ENCODE measurements at places on chromosomes 7 and 10.

DNA sequence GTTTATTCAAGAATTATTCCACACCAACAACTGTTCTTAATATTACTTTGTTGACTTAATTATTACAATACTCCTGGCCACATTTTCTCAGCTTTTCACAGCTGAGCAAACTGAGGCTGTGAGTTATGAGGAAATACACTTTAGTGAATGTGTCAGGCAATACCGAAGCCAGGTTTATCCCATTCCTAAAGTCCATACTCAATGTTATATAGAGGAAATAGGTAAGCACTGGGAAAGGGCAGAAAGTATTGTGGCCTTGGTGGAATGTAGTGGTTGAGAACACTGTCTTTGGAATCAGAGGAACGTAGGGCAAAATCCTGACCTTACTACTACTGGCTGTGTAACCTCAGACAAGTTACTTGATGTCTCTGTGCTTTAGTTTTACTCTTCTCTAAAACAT, 110.8 kb downstream of the CD36 start:
- no peak for DNase-seq

- no peak for DNase-seq
These were observed 94.6 kb upstream of the FAM180A start for GRCh38 chr7:135843214-135843613.

DNA sequence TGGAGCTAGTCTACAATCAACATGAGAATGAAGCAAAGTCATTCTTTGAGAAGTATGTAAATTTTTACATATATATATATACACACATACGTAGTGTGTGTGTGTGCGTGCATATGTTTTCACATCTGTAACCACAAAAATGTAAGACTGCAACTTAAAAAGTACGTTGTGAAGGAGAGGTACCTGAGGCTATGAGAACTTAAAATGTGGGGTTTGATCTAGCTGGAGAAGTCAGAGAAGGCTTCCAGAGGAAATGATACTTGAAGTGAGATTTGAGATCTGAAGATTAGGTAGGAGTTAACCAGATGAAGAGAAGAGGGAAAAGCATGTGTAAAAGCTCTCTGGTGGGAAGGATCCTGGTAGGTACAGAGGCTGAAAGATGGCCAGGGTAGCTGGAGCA, 5.8 kb downstream of the TAF5 start:
- no peak for DNase-seq

DNA sequence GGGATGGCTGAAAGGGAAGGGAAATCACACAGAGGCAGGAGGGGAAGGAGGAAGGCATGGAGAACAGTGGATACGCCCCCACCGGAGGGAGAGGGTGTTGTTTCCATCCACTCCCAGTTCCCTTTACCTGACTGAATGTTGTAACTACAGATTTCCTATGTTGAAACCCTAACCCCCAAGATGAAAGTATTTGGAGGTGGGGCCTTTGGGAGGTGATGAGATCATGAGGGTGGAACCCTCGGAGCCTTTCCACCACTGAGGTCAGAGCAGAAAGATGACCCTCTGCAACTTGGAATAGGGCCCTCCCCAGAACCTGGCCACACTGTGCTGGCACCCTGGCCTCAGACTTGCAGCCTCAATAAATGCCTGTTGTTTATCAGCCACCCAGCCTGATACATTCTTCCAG, 48.6 kb upstream of the CNPY1 start:
- DNase-seq = no peak

DNA sequence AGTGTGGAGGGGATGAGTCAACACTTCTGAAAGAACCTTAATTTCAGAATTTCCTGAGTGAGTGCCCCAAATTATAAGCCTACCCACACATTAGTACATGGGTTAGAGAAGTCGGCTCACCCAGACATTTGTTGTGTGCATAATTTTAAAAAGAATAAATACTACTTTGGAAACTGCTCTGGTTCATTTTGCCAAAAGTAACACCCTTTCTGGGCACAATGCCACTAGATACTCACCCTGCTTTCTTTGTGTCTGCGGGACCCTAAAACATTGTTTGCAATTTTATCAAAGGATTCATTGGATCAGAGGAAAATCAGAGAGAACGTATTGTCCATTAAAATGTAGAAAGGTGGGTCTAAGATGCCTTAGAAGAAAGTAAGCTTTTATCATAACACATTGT, 245.5 kb upstream of the NRP1 start:
- no peak for DNase-seq

DNA sequence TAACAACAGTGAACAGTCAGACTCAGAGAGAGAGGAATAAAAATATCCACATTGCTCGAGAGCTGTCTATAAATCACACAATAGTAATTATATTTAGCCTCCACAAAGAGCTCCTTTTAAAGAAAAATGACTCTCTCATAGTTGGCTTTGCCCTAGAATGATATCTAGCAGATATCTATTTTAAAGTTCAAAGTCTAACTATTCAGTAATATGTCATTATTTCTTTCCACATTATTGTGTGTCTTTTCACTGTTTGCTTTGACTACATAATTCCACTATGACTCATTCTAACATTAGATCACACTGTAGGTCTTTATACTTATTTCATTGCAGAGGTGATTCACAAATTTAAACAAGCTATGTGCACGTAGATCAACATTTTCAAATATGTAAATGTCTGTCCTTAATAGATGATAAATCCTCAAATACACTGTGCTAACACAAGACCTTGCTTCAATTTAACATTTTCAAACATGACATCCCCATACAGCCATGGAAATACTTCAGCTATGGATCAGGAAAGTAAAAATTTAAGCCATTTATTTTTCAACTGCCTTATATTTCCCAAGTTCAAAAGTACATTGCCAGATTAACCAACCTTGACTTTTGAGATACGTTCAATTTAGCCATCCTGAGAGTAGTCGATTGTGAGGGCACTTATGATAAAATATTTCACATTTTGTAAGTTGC, 99.9 kb upstream of the AKR1E2 start:
- DNase-seq = no peak

- no peak for DNase-seq
These were observed 54.0 kb downstream of the GLCCI1 start for GRCh38 chr7:8022628-8023027.

DNA sequence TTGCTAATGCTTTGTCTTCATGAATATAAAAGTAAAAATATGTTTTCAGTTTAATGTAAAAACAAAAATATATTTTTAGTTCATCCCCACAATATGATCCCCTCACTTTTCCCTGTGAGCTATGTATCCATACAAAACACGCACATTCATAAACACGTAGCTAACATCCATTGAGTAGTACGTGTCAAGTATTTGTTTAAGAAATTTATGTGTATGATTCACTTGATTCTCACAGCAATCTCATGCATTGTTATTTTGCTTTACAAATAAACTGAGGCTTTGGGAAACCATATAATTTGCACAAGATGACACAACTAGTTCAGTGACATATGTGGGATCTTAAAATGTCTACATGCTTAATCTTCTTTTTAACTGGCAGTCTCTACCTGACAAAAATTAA, 329.6 kb upstream of the SEMA3C start:
- DNase-seq = peak; percentile 28

- no peak for DNase-seq
These were observed 165.0 kb upstream of the TCF7L2 start for GRCh38 chr10:112785089-112785488.

DNA sequence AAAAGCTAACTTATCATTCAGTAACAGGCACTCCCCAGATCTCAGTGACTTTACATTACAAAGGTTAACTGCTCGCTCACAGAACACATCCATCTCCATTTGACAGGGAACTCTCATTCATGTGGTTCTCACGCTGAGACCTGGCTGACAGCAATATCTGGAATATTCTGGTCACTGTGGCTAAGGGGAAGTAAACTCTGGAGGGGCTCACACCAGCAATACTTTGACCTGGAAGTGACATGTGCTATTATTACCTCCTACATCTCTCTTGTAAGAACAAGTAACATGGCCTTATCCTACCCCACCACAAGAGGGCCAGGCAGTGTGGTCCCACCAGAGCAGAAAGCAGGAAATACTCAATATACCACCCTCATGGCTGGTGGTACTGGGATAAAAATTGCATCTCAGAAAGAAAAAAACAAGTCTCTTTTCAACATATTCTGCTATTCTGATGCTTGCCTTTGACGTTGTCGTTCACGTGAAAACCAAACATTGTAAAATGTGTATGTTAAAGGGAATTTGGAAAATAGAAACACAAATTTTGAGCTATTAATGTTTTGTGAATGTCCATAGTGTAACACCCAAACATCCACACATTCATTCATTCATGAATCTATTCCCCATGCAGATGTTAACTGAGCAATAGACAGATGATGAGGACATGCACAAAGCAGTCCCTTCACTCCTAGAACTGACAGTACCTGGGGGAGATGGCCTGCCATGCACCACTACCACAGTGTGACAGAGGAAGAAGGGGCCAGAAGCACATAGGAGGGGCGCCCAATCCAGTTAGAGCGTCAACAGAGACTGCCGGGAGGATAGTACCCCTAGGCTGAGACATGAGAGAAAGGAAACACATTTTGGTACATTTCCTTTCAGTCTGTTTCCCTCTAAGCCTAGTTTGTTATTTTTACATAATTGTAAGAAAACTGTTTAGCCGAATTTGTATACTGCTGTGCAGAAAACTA, 166.0 kb upstream of the SP4 start:
- peak; percentile 34 for DNase-seq

- no peak for DNase-seq
These were observed 4.7 kb upstream of the EIF5AL1 start for GRCh38 chr10:79507440-79508167.

DNA sequence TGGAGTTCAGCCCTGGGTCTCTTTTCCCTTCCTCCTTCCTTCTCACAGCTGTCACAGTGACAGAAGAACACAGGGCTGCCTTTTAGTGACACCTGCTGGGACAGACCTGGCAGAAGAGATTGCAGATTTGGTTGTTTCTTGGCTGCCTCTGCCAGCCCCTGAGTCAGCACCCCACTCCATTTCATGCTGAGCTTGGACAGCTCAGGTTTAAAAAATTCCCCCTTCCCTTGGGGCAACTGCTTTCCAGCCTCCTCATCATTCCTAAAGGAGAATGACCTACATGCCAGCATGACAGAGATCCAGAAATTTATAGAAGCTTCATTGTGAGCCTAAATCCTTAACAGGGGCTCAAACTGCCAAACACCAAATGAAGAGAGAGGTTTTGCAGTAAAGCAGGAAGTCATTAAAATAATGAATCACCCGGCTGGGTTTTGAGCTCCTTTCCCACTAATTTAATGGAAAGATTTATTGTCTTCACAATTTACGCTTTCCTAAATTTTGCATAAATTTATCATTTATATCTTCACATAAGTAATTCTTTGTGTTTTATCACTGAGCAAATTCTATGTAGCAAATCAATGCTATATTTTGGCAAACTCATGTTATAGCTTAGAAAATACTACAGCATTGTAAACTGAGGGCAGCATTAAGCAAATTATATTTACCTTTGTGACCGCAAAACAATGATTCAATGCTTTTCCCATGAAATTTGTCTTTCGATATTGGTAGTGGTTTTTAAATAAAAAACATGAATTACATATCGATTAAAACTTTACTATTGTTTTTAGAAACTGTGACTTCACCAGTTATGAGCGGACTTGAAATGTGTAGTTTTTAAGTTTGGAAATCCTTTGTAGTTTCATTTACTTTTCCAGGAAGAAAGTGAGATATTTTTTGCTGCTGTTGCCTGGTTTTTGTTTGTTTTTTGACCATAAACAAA, 399.5 kb upstream of the ANKRD30A start:
- no peak for DNase-seq

- DNase-seq = no peak
These were observed 59.9 kb downstream of the SUGCT start for GRCh38 chr7:40194745-40195144.

- DNase-seq = no peak
These were observed 6.5 kb downstream of the AGFG2 start for GRCh38 chr7:100545360-100546128.

- DNase-seq = no peak
These were observed 31.4 kb downstream of the ZNF438 start for GRCh38 chr10:31000071-31000782.

GRCh38 chr10:3068201-3068967, 1.0 kb downstream of the PFKP start:
- DNase-seq = no peak

- no peak for DNase-seq
These were observed 45.3 kb upstream of the ANKRD1 start for GRCh38 chr10:90966146-90966545.

DNA sequence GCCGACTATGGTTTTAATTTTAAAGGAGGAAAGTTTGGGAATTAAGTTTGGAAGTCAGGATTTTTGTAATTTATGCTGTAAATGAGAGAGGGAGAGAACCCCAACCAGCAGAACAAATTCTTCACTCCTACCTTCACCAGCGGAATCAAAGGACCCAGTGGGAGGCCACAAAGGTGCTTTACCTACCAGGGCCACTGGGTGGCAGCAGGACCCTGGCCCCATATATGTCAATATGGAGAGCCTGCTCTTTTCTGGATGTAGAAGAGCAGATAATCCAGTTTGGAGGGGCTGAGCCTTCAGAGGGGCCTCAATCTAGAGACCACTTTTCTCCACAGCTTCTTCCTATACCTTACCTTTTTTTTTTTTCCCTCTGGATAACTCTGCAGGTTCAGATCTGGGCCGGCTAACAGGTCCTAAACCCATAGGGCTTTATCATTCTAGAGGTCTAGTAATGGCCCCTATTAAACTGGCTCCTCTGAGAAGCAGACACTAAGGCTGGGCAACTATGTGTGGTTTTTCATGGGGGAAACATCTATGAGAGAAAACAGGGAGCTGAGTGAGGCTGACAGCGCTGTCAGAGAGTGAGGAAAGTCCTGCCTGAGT, 8.5 kb upstream of the SCD start:
- DNase-seq = peak; percentile 1

DNA sequence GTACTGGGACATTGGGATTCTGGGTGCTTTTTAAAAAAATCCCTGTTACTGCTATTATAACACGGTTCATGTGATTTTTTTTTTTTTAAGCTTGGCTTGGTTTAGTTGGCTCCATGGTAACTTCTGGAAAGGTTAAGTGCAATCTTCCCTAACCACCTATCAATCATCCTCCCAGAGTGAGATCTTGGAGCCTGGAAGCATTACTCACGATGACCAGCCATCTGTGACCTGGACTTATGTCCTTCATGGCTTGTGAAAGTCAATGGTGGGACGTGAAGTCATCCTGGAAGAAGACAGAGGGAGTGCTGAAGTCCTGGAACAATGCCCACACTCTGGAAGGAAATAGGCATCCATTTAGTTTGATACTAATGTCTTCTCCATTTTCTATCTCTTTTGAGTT, 135.5 kb upstream of the FRMD4A start:
- DNase-seq = no peak

- DNase-seq = no peak
These were observed 123.8 kb upstream of the PRPS1L1 start for GRCh38 chr7:18151422-18151821.

- no peak for DNase-seq
These were observed 2.5 kb downstream of the RAPGEF5 start for GRCh38 chr7:22354462-22354861.

DNA sequence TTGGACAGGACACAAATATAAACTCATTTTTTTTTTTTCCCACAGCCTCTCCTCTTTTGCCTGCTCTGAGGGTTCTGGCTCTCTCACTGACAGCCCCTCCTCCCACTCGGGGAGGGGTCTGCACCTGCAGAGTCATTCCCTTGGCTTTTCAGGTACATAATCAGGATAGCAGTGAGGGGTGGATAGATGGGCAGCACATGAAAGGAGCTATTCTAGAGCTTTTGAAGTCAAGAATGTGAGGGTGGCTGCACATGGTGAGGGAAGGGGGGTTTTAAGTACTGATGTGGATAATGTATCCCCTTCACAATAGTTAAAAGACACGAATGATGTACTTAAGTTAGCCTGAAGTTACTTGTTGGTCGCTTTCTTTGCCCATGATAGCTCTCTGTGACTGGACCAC, 76.2 kb downstream of the CFAP58 start:
- DNase-seq = no peak

GRCh38 chr10:62266611-62267010, 2.0 kb downstream of the RTKN2 start:
- no peak for DNase-seq
